ENCODE measurements at places on chromosomes 3 and 15.

GRCh38 chr15:63038926-63039673, 3.4 kb upstream of the TPM1 start:
- no peak for DNase-seq

- DNase-seq, result no peak
Measured at GRCh38 chr3:44561076-44561475, 6.1 kb downstream of the ZKSCAN7 start.

DNA sequence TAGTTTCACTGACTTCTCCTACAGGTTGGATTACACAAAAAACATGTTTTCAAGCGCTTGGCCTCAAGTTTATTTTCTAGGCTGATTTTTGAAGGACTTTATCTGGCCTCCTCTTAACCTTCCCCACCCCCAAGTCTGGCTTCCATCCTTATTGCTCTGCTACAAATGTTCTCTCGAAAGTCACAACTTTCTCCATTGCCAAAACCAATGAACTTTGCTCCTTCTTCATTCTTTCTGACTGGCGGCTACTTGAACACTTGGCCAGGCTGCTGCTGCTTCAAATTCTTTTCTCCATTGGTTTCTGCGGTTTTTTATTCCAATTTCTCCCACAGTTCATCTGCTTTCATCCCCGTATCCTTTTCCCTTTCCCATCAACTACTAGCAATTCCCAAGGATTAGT, 106.6 kb downstream of the TOP2B start:
- DNase-seq, result no peak

GRCh38 chr15:101611580-101612299, 40.4 kb downstream of the TM2D3 start:
- no peak for DNase-seq

GRCh38 chr15:93257920-93258319, 168.9 kb upstream of the RGMA start:
- no peak for DNase-seq

GRCh38 chr3:26590919-26591484, 31.6 kb upstream of the LRRC3B start:
- DNase-seq, result no peak

- DNase-seq, result no peak
Measured at GRCh38 chr15:48992545-48992944, 28.8 kb upstream of the SHC4 start.

DNA sequence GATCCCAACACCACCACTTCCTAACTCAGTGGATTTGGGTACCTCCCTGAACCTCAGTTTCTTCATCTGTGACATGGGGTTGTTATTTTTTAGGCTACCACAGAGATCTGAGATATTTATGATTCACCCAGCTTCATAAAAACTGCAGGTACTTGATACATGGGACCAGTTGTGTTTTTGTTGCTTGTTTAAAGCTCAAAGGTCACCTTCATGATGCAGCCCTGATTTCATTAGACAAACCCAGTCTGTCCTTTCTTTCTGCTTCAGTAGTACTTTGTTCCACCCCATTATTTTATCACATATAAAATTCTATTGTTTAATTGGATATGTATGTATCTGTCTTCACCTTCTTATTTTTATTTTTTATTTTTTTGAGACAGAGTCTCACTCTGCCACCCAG, 57.4 kb upstream of the C15orf61 start:
- no peak for DNase-seq

DNA sequence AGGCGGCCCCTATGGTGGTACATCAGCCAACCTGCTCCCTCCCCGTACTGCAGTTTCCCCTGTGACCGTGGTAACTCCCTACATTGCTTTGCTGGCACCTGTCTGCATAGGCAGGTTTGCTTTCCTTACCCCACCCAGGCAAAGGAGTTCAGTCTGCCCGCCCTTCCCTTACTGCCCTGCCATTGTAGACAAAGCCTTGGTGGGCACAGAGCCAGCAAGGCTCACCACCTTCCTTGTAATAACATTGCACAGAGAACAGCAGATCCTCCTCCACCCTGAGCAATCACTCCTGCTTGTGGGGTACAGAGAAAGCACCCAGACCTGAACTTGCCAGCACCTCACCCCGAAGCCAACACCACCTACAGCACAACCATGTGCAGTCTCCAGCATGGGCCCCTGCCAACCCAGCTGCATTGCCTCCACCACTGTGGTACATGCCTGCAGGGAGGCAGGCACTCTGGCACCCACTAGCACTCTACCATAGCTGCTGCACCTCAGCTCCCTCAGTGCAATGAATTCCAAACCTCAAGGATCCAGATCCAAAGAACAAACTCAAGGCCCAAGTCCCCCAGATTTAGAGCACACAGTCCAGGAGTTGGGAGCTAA, 192.7 kb upstream of the KCNMB2 start:
- no peak for DNase-seq

GRCh38 chr3:52829906-52830463, 487 bp downstream of the ITIH4 start:
- DNase-seq, result peak; percentile 18

- no peak for DNase-seq
Measured at GRCh38 chr3:85939074-85939482, 980.3 kb downstream of the CADM2 start.

DNA sequence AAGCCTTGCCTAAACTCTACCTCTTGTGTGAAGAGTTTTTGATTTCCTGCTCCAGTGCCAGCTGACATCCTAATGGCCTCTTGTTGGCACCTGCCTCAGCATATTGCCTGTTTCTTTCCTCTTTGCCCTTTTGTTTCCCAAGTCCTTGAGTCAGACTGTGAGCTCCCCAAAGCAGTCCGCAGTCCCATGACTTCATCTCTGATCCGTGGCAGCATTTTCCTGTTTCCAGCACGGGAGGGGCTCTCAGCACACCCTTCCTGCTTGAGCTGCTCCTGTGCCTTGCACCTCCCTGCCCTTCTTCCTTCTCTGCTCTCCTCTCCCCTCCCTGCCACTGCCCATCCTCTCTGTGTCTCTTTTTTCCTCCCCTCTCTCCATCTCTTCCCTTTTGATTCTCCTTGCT, 179.6 kb downstream of the EPHB1 start:
- DNase-seq, result no peak

All from body of pancreas (tissue), 4 donors.